ENCODE measurements at places on chromosomes 1 and 21.

DNA sequence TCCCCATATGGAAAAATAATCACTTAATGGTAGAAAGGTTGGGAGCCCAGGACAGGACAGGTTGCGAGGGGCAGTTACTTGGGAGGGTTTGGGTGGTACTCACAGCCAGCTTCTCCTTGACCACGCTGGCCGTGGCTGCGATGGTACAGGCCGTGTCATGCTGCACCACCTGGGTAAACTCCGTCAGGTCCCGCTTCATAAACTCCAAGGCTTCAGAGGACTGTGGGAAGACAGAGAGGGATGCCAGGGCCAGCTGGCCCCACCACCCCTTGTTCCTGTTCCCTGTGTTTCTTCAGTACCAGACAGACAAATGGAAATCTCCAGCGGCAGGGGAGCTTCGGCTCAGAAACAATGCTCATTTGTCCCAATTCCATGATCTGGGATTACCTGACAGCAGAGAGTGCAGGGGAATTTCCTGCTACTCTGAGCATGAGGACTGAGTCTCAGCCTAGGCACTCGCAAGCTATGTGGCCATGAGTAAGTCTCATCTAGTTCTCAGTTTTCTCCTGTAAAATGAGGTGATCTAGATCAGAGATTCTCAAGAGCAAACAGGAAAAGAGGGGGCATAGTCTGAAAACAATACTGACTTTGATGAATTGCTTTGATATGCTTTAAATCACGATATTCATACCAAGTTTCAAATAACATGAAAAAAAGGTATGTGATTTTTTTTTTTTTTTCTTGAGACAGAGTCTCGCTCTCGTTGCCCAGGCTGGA is 7.4 kb downstream of the BSDC1 start:
- no peak for DNase-seq

DNA sequence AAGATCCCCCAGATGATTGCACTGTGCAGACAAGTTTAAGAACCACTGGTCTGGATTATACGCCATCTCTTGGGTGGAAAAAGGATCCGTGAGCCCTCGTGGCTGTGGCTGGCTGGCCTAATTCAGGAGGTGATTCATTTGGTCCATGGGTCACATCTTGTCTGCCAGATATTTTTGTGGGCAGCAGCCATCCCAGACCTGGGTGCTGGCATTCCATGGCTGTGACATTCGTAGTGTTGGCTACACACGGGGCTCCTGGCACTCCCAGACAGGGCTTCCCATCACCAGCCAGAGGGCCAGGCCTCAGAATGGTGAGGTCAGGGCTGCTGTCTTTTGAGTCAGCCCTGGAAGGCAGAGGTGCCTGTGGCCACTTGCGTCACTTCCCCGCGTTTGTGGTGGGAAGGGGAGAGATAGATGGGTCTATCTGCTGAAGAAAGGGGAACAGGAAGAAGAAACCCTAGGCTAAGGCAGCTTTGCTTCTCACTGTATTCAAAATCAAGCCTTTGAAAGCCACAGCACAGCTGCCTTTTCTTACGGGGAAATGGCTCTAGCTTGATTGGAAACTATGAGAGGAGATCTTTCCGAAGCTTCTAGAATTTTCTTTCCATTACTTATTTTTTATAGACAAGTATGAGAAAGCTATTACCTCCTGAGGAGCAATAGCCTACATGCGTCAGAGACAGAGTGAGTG is 32.4 kb downstream of the EIF2D start:
- DNase-seq = peak; percentile 10

DNA sequence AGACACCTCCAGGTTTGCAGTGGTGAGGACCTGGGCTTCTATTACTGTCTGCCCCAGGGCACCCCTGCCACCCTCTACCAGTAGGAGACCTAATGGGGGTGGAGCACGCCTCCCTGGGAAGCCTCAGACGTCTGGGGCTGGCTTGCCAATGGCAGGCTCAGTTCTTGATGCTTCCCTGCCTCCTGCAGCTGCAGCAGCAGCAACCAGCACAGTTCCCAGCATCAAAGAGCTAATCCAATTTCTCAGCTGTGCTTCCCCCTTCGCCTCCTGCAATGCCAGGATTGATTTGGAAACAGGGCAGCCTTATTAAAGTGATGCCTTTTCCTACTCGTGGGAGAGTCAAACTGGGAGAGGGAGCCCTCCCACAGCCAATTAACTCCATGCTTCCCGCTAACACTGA is 8.2 kb downstream of the SYT2 start:
- DNase-seq = no peak

DNA sequence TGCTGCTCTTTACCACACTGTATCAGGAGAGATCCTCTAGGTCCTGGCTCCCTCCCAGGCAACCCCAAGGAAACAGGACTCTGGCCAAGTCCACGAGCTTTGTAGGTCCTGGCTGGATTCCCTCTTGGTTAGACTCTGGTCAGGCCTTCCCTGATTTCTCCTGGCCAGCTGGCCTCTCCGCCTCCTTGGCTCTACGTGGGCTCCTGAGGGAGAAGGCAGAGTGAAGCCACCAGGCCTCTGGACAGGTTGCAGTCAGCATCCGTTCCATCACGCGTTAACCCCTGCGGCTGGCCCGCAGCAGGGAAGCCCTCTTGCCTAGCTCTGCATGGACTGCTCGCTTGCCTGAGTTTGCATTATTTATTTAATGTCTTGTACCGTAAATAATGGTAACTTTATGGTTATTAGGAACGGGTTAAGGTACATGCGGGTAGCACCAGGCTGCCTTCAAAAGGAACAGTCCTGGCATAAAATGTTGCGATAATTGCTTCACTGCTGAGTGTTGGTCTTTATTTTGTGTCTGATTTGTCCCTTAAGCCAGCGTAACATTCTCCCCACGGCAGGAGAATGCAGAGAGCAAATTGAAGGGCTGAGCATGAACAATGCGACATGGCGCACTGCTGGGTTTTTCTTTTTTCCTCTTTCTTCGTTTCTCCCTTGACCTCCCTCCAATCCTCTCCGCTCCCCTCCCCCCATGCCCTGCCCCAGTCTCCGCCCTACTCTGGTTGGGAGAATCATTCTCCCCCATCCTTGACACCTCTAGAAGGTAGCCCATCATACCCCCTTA is 100.3 kb downstream of the RNF220 start:
- no peak for DNase-seq

DNA sequence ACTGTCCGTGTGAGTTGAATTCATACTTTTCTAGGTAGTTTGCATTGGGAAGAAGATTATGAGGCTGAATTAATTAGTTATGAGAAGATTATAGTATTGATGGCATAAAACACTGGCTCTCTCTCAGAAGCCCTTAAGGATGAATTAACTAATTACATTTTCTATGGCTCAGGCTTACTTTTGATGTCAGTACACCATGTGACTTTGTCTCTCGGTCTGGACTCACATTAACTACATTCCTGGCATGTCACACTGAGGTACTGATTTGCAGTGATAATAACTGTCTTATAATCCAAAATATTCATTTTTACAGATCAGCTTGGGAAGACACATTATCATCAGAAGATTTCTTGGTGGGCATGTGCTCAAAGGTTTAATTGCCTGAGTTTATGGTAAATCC is 362.2 kb downstream of the ZP4 start:
- no peak for DNase-seq

DNA sequence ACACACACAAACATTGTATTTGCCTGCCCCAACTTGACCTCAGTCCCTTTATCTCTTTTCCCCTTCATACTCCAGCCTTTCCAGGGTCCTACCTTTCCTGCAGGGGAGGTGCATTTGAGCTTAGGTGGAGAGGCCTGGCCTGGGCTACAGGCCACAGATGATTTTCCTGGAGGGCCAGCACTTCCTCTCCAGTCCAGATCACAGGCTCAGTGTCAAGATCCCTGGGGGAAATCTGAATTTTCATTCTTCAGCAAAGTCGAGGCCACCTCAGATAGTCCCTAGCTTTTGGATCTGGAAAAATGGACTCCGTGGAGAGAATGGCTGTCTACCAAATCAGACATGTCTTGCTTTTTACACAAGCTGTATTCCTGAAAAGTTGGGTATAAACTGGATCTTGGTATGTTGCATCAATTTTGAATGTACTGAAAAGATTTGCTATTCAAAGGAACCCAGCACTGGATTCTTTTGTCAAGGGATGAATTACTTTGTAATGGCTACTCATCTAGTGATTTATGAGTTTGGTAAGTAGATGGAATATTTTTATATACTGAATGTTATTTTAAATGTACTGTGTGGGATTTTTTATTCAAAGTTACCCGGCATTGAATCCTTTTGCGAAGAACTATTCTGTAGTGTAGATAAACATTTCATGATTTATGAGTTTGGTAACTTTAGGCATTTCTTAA is 78.7 kb downstream of the DDR2 start:
- no peak for DNase-seq

- DNase-seq = no peak
Measured at GRCh38 chr1:164926107-164926506, 367.1 kb downstream of the PBX1 start.

DNA sequence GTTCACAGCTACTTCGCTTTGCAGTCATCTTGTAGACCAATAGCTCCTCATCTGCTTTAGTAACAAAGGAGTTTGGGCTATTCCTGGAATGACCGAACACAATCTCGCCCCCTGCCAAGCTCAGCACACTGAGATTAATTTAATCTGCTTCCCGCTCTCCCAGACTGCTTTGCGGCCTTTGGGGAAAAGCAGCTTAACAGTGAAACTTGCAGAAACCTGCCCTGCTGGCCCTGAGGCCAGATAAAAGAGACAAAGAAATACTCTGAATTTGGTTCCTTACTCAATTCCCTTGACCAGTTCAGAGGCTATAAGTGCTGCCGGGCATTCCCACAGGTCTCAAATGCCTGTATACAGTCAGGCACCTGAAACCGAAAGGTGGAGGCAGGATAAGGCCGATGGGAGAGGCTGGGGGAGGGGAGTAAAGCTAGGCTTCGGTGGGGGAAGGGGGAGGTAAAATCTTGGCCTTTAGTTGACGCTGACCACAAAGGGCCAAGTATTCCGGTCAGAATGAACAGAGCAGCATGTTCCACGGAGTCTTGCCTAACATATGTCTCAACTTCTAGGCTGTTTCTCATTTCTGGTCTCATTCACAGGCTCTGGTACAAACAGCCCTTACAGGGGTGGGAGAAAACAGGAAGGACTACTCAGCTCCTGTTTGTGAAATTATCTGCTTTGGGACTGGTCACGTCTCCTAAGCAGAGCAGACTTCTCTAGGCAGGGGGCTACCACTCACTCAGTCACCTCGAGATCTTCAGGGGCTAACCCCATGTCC is 17.7 kb upstream of the A3GALT2 start:
- peak; percentile 75 for DNase-seq

- DNase-seq = no peak
Measured at GRCh38 chr1:62271948-62272728, 47.1 kb downstream of the KANK4 start.

DNA sequence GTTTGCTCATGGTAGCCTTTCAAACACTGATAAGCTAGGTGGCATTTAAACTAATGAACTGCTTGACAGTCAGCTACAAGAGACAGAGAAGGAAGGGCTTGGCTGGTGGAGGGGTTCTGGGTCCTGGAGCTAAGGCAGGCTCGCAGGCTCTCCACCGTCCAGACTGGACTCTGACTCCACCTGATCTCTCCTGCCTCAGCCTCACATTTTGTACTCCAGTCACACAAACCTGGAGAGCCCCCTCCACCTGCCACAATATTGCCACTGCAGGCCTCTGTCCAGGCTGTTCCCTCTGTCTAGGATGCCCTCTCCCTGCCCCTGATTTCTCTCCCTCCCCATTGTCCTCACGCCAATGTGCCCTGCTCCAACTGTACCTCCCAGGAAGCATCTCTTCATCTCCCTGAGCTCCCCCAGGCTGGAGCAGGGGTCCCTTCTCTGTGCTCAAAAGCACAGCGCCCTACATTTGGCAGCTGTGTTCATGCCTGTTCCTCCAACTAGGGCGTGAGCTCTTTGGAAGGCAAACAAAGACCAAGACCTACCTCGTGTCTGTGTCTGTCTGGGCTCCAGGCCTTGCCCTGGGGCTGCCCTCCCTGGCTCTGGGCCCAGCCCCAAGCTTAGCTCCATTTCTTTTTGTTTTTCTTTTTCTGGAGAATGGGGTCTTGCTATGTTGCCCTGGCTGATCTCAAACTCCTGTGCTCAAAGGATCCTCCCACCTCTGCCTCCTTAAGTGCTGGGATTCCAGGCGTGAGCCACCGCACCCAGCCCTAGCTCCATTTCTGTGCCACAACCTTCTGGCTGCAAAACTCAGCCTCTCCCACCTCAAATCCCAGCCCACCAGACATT is 2.9 kb downstream of the TIE1 start:
- DNase-seq = no peak
